ENCODE measurements at places on chromosomes 4 and X. TPM values are rescaled to one million over a fixed set of nuclear protein-coding genes. Genes with fewer than 3 reads are reported as not detected.

UGT2B11 gene
- total RNA-seq = not detected

TMEM255A gene
- total RNA-seq = not detected

RASGEF1B gene
- 1.6 TPM for total RNA-seq

HTRA3 gene
- total RNA-seq = not detected

CXorf66 gene
- not detected for total RNA-seq

VCX2 gene
- not detected for total RNA-seq

Data from T-helper 1 cell treated with Interleukin-12 subunit alpha and Interleukin-12 subunit beta and Interleukin-4 antibody, amounts not matched to agents 30 ng/mL and 1 ng/mL, for 36 hours (primary cell).